ENCODE measurements at places on chromosomes 11 and 22. TPM values are rescaled to one million over a fixed set of nuclear protein-coding genes. Genes with fewer than 3 reads are reported as not detected.

DNA sequence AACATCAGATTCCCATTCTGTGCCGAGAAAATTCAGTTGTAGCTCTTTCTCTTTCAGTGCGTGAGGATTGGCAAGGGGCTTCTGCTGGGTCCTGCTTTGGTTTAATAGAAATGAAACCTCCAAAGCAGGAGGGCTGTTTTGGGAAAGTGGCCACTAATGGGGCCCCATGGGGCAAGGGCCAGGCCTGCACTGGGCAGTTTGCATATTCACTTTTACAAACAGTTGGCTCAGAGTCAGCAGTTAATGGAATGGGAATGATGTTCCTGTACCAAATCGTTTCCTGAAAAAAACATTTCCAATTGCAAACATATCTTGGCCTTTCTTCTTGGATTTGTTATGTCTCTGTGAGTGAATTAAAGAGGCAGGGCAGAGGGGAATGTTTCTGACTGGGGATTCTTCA lies 92.1 kb downstream of the PARVA start:
- no peak overlapping the region for H3K27ac ChIP-seq
- H3K4me1 ChIP-seq = no peaks in the 10 kb centered on the region
- H3K27me3 ChIP-seq = peaks cover 10% of the 10 kb centered on the region

KDM4F gene
- total RNA-seq = not detected

GRCh38 chr11:60159284-60159683 lies 23.6 kb downstream of the MS4A6A start:
- H3K36me3 ChIP-seq = no peaks in the 10 kb centered on the region
- peaks cover 1% of the 10 kb centered on the region for H3K27me3 ChIP-seq
- no peak overlapping the region for H3K4me3 ChIP-seq
- no peak for DNase-seq

DNA sequence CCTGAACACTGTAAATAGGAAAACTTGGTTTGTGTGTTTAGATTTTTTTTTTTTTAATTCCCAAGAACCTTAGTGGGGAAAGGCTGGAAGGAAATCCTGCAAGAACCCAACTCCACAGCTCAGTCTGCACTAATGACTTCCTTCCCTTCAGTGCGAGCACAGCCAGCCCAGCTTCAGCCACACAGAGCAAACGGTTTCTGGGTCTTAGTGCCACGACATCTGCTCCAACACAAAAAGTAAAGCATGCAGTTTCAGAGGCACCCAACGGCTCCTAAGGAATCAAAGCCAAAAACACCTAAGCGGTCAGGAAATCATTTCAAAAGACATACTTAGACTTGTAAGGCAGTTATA lies 236.1 kb downstream of the TTC28 start:
- peak; percentile 51 for DNase-seq
- H3K27ac ChIP-seq = no peak overlapping the region
- H3K36me3 ChIP-seq = no peaks in the 10 kb centered on the region
- H3K27me3 ChIP-seq = no peaks in the 10 kb centered on the region
- peaks cover 5% of the 10 kb centered on the region for H3K4me1 ChIP-seq

EMID1 gene
- 0.32 TPM for total RNA-seq

GRCh38 chr22:44108806-44109385 lies 71.8 kb upstream of the PARVG start:
- H3K27me3 ChIP-seq = no peaks in the 10 kb centered on the region
- no peak overlapping the region for H3K4me3 ChIP-seq
- no peak for DNase-seq
- H3K4me1 ChIP-seq = no peaks in the 10 kb centered on the region
- H3K27ac ChIP-seq = no peak overlapping the region

- no peaks in the 10 kb centered on the region for H3K27me3 ChIP-seq
- DNase-seq = no peak
- no peak overlapping the region for H3K27ac ChIP-seq
- H3K36me3 ChIP-seq = no peaks in the 10 kb centered on the region
- H3K4me1 ChIP-seq = no peaks in the 10 kb centered on the region
Measured at GRCh38 chr11:16890442-16890841, 123.8 kb downstream of the PLEKHA7 start.

FBLN1 gene
- total RNA-seq = 1.5 TPM

XKR3 gene
- total RNA-seq = not detected

GRCh38 chr11:118442908-118443589 lies 6.8 kb downstream of the KMT2A start:
- H3K36me3 ChIP-seq = no peaks in the 10 kb centered on the region
- H3K27ac ChIP-seq = no peak overlapping the region
- DNase-seq = no peak
- no peak overlapping the region for H3K4me3 ChIP-seq
- H3K4me1 ChIP-seq = peaks cover 29% of the 10 kb centered on the region

- no peak for DNase-seq
- no peak overlapping the region for H3K4me3 ChIP-seq
- no peak overlapping the region for H3K27ac ChIP-seq
- peaks cover 2% of the 10 kb centered on the region for H3K4me1 ChIP-seq
Measured at GRCh38 chr22:20123366-20124082, 6.5 kb upstream of the TRMT2A start.

RAC2 gene
- total RNA-seq = 413 TPM

- H3K4me3 ChIP-seq = no peak overlapping the region
- no peaks in the 10 kb centered on the region for H3K4me1 ChIP-seq
- H3K36me3 ChIP-seq = no peaks in the 10 kb centered on the region
Measured at GRCh38 chr11:2186669-2187279, 15.2 kb upstream of the TH start.

GRCh38 chr11:132941761-132942160 lies 590.5 kb downstream of the OPCML start:
- H3K4me3 ChIP-seq = no peak overlapping the region
- no peaks in the 10 kb centered on the region for H3K4me1 ChIP-seq
- H3K36me3 ChIP-seq = no peaks in the 10 kb centered on the region

DNA sequence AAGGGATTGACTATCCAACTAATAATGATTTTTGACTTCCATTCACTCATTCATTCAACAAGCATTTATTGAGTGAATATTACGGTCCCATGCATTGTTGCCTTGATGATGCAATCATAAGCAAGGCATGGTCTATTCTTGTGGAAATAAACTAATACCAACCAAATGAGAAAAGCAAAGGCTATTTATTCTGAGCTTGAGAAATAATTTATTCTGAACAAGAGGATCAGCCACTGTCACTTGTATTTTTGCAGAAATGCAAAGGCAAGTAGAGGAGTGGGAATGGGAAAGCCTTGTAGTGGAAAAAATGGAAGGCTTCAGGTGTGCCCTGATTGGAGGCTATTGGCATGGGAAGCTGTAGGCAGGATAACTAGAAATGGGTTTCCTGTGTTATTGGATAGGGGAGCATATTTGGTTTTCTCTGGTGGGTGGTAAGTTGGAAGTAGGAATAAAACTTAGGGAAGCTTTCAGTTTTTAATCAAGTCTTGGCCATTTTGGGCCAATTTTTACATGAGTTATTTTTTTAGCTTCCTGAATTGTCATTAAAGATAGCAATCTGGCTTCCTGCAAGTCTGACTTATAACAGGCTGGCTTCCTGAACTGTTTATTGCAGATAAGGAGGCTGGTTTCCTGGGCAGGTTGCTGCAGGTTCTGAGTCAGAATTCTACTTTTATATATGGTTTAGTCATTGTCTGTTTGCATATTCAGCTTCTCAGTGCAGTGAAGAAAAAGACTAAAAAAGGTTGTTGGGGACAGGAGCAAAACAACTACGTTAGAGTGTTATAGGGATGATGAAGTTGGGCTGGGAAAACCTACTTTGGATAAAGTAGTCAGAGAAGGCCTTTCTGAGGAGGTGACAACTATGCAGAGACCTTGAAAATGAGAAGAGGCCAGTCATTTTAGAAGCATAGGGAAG lies 106.7 kb downstream of the APIP start:
- no peak overlapping the region for H3K4me3 ChIP-seq
- no peaks in the 10 kb centered on the region for H3K36me3 ChIP-seq
- H3K27ac ChIP-seq = no peak overlapping the region
- DNase-seq = no peak
- H3K27me3 ChIP-seq = no peaks in the 10 kb centered on the region
- H3K4me1 ChIP-seq = no peaks in the 10 kb centered on the region

KRTAP5-2 gene
- not detected for total RNA-seq

CCDC83 gene
- not detected for total RNA-seq

DRAP1 gene
- 107 TPM for total RNA-seq

DNA sequence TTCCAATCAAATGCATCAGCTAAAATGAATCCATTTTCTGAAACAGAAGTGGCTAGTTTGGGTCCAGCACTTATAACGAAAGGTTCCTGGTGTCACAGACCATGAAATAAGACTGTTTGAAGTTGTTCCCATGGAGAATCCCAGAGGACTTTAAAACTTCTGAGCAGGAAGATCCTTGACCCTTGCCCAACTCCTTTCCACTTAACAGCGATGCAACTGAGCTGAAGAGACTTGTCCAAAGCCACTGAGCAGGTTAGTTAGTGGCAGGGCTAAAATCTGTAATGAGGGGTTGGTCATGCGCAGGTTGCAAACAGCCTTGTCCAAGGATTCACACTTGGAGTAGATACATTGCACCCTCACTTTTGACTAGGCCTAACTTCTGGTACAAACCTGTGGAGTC lies 1.3 kb downstream of the RAB38 start:
- DNase-seq = no peak
- H3K36me3 ChIP-seq = no peaks in the 10 kb centered on the region
- peaks cover 11% of the 10 kb centered on the region for H3K4me1 ChIP-seq
- no peak overlapping the region for H3K4me3 ChIP-seq

- no peak overlapping the region for H3K4me3 ChIP-seq
- H3K4me1 ChIP-seq = no peaks in the 10 kb centered on the region
- no peaks in the 10 kb centered on the region for H3K27me3 ChIP-seq
- no peak for DNase-seq
Measured at GRCh38 chr11:134637091-134638015, 225.3 kb upstream of the B3GAT1 start.

DNA sequence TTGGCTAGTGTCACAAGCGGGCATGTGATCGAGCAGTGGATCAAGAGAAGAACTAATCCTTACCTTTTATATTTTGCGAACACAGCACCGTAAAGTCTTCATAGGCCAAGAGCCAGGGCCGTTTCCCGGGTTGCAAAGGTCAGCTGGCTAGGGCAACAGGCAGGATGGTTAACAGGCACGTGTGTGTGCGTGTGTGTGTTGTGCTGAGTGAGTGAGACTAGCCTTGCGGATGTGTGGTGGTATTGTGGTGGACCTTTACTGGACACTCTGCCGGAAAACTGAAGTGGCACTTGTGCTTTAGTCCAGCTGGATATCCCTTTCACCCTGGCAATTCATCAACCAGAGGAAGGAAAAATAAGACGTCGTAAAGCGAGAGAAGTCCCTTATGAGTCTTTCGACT lies 176.7 kb downstream of the BCR start:
- no peaks in the 10 kb centered on the region for H3K27me3 ChIP-seq
- no peak for DNase-seq
- no peak overlapping the region for H3K27ac ChIP-seq
- H3K36me3 ChIP-seq = no peaks in the 10 kb centered on the region
- H3K4me3 ChIP-seq = no peak overlapping the region

All from T-cell (primary cell).